ENCODE measurements at places on chromosomes 3 and 15.
A peak's percentile ranks its signal among the peaks of the same experiment; 100 is the strongest.

DNA sequence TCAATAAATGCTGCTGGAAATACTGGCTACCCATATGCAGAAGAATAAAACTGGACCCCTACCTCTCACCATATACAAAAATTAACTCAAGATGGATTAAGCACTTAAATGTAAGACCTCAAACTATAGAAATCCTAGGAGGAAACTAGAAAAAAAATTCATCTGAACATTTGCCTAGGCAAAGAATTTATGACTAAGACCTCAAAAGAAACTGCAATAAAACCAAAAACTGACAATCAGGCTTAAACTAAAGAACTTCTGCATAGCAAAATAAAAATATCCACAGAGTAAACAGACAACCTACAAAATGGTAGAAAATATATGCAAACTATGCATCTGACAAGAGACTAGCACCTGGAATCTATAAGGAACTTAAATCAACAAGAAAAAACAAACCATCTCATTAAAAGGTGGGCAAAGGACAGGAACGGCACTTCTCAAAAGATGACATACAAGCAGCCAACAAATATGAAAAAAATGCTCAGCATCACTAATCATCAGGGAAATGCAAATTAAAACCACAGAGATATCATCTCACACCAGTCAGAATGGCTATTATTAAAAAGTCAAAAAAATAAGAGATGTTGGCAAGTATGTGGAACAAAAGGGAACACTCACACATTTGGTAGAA lies 47.0 kb downstream of the MYO9A start:
- DNase-seq = no peak

- DNase-seq = no peak
Observed at GRCh38 chr3:126487151-126487771, 11.6 kb upstream of the ZXDC start.

GRCh38 chr15:62449638-62450037 lies 284.6 kb upstream of the C2CD4B start:
- no peak for DNase-seq

- DNase-seq = no peak
Observed at GRCh38 chr3:42735019-42735418, 32.4 kb upstream of the HHATL start.

- no peak for DNase-seq
Observed at GRCh38 chr3:69749461-69749860, 10.2 kb downstream of the MITF start.

DNA sequence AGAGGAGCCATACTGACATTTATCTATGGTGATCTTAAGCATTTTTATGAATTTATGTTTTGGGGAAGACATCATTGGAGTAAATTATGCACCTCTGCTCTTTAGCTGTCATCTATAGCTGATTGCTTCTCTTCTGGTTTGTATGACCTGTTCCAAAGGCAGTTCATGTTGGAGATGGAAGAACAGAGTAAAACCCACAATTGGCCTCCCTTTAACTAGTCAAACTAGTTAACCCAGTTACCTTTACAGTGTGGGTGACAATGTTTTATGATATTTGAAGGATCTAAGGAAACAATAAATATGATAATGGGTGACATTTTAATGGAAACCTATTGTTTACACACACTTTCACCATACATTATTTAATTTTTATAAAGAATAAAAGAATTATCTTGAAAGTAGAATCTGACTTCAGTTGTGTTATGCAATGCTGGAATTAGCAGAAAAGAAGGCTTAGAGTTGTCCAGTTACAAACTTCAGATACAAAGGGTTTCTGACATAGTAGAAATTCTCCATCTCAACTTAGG lies 263.5 kb downstream of the NFKBIZ start:
- no peak for DNase-seq

GRCh38 chr3:37779289-37780152 lies 82.2 kb upstream of the CTDSPL start:
- DNase-seq = peak; percentile 67

GRCh38 chr3:129974564-129974832 lies at the start of gene TRH:
TSS of gene TRH (plus strand) at chr3:129974720. CDS start at chr3:129975817, 1,097 bp downstream.
- DNase-seq = peak; percentile 29

DNA sequence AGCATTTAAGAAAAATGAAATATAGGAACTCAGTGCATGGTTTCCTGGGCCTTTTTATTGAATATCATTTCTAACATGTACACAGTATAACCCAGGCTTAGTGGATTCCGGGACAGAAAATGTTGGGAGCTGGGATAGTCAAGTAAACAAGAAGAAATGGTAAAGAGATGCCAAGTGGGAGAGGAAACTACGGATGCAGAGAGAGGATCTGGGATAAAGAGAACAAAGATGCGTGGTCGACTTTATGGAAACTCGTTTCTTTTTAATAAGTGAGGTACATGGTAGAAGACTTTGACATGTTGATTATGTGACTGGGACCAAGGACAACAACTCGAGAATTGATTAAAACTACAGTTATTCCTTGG lies 1.2 kb upstream of the GPR176 start:
- no peak for DNase-seq

- DNase-seq = no peak
Observed at GRCh38 chr3:39808467-39809180, 785 bp upstream of the MYRIP start.

DNA sequence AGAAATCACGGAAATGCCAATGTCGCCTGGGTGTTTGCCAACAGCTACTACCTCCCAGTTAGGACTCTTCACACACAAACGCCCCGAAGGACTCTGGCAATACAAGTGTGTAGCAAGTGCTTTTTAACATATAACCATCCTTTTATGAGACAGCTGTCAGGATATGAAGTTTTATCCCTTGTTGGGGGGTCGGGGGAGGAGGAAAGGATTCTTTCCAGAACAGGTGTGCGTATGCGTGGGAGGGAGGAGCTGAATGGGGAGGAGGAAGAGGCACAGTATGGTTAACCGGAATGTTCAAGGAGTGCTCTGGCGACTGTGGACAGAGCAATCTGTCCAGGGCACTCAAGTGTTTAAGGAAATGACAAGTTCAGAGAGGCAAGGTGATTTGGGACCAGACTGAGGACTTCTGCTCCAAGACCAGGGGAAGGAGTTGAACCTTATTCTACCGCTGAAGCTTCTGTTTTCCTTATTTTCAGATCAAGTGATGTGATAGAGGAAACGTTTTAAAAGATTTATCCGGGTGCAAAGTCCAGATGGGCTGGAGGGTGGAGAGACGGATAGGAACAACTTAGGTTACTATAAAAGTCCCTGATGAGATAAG lies 1.3 kb downstream of the TSPAN3 start:
- DNase-seq = no peak

DNA sequence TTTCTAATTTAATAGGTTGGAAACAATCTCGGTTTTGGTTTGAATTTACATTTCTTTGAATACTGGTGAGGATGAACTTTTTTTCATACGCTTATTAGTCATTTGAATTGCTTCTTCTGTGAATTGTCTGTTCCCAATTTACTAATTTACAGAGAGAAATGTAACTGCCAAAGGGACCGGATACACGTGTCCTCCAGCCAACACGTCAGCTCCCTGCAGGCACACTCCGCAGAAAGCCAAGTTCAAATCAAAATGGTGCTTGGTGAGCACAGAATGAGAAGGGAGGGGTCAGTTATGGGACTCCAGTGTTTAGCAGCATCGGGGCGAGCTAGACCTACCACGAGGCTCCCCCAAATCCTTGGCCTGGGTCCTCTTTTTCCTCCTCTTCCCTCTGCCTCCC lies 10.8 kb upstream of the TSEN2 start:
- no peak for DNase-seq

GRCh38 chr3:15542614-15543013 lies 21.1 kb upstream of the COLQ start:
- DNase-seq = no peak

GRCh38 chr3:29280404-29281093 lies at the start of gene RBMS3:
TSS of gene RBMS3 (plus strand) at chr3:29281071.
- peak; percentile 28 for DNase-seq

GRCh38 chr15:32148833-32149555 lies 118.7 kb downstream of the CHRNA7 start:
- no peak for DNase-seq

- DNase-seq = no peak
Observed at GRCh38 chr3:81554388-81554787, 207.1 kb downstream of the GBE1 start.

DNA sequence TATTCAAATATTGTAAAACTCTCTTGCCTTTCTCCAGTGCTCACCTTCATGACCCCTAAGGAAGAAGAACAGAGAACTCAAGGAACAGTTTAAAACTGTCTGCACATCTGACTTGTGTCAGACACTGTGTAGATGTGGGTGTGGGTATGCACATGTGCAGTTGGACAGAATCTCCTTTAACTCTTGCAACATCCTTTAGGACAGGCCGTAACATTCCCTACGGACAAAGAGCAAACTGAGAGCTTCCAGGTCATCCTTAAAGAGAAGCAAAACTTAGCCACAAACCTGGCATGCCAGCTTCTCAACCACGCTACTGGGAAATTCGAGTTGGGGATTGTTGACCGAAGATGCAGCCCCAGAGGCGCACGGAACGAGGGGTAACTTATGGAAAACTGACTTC lies 4.1 kb upstream of the SFMBT1 start:
- DNase-seq = no peak

GRCh38 chr3:154191520-154191919 lies 70.3 kb downstream of the ARHGEF26 start:
- DNase-seq = no peak

DNA sequence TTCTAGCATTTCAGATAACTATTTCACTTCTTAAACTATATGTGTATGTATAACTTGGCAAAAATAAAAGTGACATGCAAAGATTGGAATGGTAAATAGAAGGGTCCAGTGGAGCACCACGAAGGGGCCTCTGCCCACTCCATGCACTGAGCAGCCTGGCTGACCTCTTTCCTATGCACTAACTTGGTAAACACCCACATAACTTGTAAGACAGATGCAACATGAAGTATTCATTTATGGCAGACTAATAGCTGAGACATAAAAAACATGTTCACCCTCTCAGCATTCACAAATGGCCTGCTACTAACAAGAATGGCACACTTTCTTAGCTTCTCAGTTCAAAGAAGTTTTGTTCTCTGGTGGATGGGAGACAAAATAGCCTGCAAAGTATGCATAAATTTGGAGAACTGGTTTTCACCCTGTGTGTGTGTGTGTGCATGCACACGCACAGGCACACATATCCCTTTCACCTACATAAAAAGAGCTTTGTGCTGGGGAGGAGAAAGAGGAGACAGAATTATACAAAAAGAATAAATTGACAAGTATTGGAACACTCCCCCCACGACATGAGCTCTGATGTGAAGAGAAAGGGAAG lies 26.5 kb upstream of the RYK start:
- DNase-seq = no peak

- DNase-seq = no peak
Observed at GRCh38 chr15:61216519-61216918, 12.6 kb downstream of the RORA start.

DNA sequence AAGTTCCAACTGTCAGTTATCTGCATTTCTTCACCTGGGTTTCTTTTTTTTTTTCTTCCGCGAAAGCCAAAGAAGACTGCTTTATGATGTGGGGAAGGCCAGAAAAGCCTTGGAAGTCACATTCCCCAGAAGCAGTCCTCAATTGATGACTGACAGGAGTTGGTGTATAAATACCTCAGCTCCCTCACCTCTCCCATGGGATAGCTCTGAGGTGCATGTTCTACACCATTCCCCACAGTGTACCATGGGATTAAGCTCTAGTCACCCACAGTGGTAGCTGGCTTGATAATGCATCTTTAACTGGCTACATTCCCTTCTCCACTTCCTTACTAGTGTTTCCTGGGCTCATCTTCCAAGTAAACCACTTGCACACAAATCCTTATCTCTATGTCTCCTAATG lies 30.5 kb downstream of the DPH3 start:
- DNase-seq = no peak

GRCh38 chr3:9884555-9885165 lies 4.6 kb upstream of the CIDEC start:
- DNase-seq = no peak

DNA sequence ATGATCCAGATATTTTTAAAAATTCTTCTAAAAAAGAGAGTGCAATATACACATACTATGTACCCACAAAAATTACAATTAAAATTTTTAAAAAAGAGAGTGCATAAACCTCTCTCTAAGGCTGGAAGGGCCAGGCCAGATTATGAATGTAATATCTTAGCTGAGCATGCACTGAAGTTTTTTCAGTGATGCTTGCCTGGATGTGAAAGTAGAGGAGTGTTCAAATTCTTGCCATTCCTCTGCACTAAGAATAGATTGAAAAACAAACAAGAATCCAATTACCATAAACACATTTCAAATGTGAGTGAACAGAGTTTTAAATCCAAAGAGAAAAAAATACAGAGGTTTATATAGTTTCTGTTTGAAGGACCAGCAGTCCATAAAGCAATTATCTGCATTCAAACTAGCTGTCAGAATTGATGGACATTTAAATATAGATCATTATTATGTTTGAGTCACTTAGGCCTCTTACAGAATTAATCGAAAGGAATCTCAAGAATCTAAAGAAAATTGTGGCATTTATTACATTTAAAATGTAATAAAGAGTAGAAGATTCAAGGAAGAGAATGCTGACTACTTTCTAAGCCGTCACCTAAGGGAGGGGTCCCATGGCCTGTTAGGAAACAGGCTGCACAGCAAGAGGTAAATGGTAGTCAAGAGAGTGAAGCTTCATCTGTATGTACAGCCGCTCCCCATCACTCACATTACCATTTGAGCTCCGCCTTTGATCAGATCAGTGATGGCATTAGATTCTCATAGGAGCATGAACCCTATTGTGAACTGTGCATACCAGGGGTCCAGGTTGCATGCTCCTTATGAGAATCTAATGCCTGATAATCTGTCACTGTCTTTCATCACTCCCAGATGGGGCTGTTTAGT lies 159.3 kb upstream of the MDFIC2 start:
- no peak for DNase-seq

- no peak for DNase-seq
Observed at GRCh38 chr3:141412936-141413354, 44.6 kb downstream of the ZBTB38 start.

- DNase-seq = no peak
Observed at GRCh38 chr15:76566276-76566675, 229.7 kb downstream of the ISL2 start.

DNA sequence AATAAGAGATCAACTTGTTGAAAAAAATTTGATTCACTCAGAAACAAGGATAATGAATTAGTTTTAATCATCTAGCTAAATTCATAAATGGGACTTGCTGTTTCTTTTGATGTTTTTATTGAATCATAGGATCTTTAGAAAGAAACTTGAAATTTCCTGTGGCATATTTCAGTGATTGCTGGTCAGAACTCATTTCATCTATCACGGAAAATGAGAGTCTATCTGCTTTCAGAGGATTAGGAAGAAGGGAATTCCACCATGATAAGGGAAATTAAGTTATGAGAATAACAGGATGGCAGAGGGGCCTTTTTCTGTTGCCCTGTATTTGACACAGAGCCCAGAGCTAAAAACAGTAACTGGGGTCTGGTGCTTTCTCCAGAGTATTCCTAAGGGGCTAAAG lies 44.9 kb upstream of the CCNL1 start:
- no peak for DNase-seq

DNA sequence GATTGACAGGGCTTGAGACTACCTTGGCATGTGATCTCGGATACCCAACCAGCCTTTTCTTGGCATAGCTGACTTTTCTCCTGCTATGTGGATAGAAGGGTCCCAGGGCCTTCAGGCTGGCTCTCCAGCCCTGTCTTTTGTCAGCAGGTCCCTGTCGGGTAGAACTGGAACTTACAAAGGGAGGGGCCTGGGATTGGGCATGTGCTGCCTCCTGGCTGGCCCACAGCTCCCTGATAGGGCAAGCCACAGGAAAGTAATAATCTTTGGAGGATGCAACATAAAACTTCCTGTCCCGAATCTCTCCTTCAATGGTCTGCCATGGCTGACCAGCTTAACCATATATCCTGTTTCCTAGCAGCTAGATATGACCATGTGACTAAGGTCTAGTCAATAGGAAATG lies 89.1 kb downstream of the ABHD5 start:
- no peak for DNase-seq

GRCh38 chr15:98070137-98070536 lies 109.6 kb downstream of the ARRDC4 start:
- no peak for DNase-seq
